ENCODE measurements at places on chromosomes 4 and X.
A peak's percentile ranks its signal among the peaks of the same experiment; 100 is the strongest.

GRCh38 chr4:182068920-182069319 lies 174.3 kb upstream of the TENM3 start:
- no peak for DNase-seq

- no peak for DNase-seq
These were observed 8.6 kb downstream of the GPM6B start for GRCh38 chrX:13808293-13808692.

DNA sequence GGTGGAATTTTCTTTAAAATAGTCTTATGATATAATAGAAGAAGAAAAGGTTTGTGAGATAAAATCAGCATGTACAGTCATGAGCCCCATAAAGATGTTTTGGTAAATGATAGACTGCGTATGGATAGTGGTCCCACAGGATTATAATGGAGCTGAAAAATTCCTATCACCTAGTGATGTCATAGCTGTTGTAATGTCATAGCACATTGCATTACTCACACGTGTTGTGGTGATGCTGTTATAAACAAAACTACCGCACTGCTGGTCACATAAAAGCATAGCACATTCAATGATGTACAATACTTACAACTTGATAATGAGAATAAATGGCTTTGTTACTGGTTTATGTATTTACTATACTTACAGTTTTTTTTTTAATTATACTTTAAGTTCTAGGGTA lies 715.2 kb upstream of the HTR2C start:
- DNase-seq: no peak

- no peak for DNase-seq
These were observed 227.2 kb upstream of the BMP3 start for GRCh38 chr4:80803337-80803736.

DNA sequence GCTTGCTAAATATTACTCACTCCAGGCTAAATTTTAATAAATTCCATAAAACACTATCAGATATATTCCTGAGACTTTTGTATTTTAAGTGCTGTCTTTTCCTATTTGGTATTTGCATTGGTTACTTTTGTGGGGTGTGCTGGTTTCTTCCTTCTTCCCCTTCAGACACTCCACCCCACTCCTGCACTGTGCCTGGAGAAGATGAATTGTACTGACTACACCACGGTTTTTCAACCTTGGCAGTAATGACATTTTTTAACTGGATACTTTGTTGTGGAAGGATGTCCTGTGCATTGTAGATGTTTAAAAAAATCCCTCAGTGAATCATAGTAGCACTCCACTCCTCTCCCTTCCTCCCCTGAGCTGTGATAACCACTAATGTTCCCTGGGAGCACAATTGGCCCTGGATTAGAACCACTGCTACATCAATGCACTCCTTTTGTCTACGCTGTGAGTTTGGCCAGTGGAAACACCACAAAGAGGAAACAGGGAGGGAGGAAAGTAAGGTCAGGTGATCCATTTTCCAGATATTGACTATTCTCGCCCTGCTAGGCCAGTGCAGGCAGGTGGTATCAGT lies 36.3 kb downstream of the SNCA start:
- no peak for DNase-seq

DNA sequence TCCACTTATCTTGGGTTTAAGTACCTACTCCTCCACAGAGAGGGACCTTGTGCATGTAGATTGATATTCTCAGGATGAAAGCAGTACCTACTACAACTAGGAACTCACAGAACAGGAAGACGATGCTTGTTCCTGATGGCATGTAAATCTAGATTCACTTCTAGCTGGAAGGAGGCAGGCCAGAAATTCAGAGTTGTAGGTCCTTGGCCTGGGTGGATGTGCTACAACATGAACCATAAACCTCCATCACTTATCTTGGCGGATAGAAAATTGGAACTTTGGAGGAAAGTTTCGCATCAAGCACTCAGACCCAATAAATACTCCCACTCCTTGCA lies 9.3 kb upstream of the SMIM20 start:
- no peak for DNase-seq

GRCh38 chr4:102809691-102810090 lies 17.7 kb downstream of the UBE2D3 start:
- no peak for DNase-seq

- no peak for DNase-seq
These were observed 1485.3 kb upstream of the TENM3 start for GRCh38 chr4:180757927-180758326.

DNA sequence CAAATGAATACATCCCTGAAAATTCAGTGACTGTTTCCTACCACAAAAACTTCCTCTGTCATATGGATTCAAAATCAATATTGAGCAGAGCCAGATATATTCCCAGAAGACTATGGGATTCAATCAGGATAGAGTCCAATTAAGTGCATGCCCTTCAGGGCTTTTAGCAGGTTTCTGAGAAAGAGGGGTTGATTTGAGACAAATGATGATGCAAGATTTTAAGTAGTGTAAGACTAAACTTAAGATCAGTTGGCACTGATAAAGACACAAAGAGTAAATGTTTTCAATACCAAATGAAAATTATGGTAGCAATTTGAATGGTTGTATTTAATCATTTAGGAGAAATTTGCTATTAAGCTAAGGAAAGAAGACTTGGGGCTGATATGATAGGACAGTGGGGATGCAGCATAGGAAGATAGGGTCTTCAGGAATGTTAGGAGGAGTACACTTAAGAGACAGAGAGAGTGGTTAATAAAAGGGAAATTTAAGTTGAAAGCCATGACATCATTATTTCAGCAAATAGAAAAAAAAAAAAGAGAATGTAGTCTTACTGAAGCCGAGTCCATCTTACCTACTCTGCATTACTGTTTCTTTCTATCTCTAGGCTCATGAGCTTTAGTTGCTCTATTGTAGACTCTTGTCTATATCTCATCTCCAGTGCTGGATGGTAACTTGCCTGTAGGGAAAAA lies 32.0 kb upstream of the XK start:
- DNase-seq: no peak

DNA sequence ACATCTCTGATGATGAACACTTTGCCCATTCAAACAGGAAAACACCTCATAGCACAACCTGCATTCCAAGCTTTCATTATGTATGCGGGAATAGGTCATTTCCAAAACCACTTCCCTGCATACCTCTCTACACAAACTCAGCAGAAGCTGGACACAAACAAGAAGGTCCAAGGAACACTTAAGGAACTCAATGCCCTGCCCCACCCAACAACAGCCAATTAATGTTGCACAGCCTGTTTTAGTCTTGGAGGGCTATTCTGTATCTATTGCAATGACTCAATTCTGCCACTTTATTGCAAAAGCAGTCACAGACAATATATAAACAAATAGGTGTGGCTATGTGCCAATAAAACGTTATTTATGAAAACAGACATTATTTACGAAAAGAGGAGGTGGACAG lies 16.7 kb downstream of the OPHN1 start:
- DNase-seq: no peak

DNA sequence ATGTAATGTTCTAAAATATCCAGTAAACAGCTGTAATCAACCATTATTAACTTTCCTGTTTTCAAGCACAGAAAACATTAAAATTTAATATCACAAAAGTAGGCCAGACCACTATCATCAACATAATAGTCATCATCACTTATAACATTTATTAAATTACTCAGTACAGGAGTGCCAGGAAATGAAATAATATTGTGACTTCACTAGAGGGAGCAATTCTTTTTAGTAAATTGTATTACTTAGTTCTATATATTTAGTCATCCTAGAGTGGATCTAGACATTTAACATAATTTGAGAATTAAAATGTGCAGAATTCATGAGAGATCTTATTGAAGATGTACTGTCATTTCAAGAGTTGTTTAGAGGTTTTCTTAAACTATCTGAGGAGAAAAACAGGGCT lies 33.6 kb downstream of the PITX2 start:
- DNase-seq: no peak

- no peak for DNase-seq
These were observed 340.7 kb downstream of the DHX15 start for GRCh38 chr4:24243641-24244040.

- no peak for DNase-seq
These were observed 504 bp downstream of the PRRG3 start for GRCh38 chrX:151695583-151696340.

DNA sequence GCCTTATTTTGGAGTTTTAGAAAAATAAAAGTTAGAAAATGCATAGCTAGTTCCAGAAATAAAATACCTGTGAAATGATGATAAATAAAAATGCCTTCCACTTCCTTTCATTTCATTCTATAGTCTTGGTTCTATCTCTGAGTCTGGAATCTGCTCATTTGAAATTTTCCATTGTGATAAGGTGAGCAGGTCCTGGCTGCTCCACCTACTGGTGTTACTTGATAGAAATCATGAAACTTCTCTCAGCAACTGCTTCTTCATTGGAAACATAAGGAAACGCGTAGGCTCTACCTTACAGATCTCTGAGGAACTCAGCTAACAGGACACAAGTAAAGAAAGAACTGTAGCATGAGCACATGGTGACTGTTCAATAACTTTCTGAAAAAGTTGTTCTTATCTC lies 141.8 kb downstream of the DCHS2 start:
- no peak for DNase-seq

- DNase-seq: no peak
These were observed 48.8 kb downstream of the RPS6KA3 start for GRCh38 chrX:20217906-20218305.

DNA sequence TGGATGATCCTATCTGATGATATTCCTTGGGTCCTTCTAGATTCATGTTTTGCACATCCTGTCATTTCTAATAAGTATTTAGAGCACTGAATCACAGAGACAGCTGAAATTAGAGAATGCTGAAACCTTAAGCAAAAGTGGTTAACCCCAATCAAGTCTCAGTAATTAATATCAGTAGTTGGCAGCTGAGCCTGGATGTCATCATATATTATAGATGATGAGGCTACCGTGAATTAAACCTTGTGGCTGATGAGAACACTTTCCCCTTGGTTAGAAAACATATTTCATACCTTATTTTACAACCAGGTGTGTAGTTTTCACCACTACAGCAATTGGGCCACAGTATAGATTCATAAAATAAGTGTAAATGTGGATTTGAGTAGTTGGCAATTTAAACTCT lies 499.0 kb downstream of the PDGFC start:
- DNase-seq: no peak

DNA sequence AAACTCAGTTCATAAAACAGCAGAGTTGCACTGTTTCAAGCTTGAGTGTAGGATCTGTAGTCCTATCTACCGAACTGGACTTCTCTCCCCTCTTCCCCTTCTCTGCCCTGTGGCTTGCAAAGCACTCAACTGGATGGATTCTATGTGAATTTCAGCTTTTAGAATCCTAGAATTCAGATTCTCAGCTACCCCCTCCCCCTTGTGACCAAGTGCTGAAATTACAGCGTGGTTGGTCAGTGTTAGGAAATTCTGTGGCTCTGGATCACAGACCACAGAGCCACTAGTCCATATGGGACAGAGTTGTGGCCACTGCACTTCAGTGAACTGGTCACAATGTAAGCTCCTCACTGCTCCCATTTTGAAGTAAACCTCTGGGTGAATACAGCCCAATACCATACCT lies 64.6 kb upstream of the TRPC5 start:
- DNase-seq: peak; percentile 1

DNA sequence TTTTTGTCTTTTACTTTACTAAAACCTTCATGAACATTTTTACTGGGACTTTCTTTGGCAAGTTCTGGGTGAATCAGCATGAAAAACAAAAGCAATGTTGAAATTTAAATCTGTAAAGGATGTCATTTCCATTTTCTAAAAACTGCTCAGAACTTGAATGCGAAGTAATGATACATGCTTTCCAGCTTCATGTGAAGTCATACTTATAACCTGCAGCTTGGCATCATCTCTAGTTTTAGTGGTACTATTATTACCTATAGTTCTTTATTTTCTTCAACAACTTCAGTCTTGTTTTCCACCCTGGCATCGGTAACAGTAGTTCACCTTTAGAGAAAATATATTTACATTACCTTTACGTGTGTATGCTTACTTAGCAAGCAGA lies 421.4 kb upstream of the DIPK2B start:
- no peak for DNase-seq

- DNase-seq: no peak
These were observed 290.4 kb upstream of the MAGEB16 start for GRCh38 chrX:35507701-35508100.

DNA sequence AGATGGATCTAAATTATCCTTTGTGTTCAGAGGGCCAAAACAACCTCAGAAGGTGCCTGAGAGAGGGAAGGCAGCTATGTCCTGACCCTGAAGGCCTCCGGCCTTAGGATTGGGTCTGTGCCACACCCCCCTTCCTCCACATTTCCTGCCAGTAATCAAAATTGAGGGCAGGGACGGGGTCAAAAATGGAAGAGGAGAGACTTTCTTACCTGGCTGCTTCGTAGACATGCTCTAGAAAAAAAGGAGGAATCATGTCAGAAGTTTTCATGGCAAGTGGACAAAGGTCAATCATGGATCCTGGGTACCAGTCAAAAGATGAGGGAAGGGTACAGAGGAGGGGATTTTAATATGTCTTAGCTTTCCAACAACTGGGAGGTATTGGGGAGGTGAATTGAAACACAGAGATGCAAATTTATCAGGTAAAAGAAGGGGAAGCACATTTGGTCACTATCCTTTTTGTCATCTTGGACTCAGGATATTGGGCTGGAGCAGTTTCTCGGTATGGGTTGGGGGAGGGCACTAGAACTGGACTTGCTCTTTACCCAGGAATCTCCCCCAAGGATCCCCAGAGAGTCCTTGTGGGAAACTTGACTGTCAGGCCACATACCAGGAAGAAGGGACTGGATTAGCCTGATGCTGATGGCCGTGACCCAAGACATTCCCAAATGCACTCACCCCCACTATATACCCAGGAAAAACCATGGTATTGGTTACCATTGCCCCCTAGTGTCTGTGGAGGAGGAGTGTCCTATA lies 17.1 kb downstream of the VSIG4 start:
- no peak for DNase-seq

DNA sequence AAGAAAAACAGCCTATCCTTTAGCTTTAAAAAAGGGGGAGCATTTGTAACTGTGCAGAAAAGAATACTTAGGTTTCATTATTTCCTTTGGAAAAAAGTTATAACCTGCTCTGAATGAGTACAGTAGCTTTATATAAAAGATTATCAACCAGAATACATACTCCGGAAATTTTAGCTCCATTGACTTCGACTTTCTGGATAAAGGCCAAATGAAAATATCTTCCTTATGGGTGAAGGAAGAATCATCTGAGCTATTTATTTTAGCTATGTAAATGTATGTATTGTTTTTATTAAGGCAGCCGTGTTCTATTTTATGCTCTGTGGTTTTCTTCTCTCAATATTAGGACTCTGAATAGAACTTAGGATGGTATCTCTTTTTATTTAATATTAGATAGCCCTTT lies 69.0 kb upstream of the ETNPPL start:
- no peak for DNase-seq

- no peak for DNase-seq
These were observed 86.3 kb upstream of the GABRA3 start for GRCh38 chrX:152537373-152537772.

All from hippocampal formation (tissue), 2 donors.